Sciatic nerve (tissue), 2 donors: ENCODE measurements at places on chromosomes 5 and 9.
A peak's percentile ranks its signal among the peaks of the same experiment; 100 is the strongest.

GRCh38 chr9:18333157-18333556 is 140.8 kb upstream of the ADAMTSL1 start:
- DNase-seq: no peak

- no peak for DNase-seq
Observed at GRCh38 chr9:134601764-134602163, 39.8 kb upstream of the COL5A1 start.

GRCh38 chr5:83509540-83509939 is 38.0 kb downstream of the VCAN start:
- DNase-seq: peak; percentile 62

DNA sequence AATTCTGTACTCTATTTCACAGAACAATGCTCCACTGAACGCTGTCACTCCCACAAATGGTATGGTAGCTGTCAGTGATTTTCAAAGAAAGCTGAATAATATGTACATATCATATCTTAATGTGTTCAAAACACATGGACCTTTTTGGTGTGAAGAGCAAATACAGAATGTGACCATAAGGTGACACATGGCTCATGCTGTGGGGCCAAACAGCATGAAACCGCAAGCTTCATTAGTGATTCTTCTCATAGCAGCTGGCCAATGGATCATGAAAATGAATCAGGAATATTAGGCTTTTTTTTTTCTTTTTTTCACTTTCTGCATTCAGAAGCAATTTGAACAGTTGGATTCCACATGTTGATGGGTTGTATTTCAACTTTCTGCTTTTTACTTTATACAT is 54.9 kb upstream of the CDH9 start:
- no peak for DNase-seq

DNA sequence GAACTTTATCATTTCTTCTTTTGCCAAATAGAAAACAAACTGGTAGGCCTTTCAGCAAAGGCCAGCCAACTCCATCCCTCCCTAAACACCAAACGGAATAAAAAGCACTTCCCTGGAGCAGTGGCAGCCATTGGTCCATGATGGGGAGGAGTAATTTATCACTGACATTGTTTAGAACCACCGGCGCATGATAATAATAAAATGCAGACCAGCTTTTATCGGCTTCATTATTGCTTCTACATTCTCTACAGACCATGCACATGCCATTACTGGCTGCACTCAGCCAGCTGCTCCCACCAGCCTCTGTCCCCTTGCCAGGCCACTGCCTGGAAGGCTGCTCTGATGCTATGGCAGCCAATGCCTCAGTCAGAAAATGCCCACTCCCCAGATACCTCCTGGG is 45.9 kb downstream of the ABCA1 start:
- DNase-seq: no peak

- DNase-seq: no peak
Observed at GRCh38 chr9:127390248-127390545, 6.8 kb upstream of the SLC2A8 start.

- peak; percentile 58 for DNase-seq
Observed at GRCh38 chr5:72557167-72558045, 50.2 kb upstream of the ZNF366 start.

- no peak for DNase-seq
Observed at GRCh38 chr5:129097498-129098296, 3.1 kb downstream of the ISOC1 start.
